Suprapubic skin (tissue), 4 donors: ENCODE measurements at places on chromosomes 2 and 18. TPM values are rescaled to one million over a fixed set of nuclear protein-coding genes. Genes with fewer than 3 reads are reported as not detected.
A peak's percentile ranks its signal among the peaks of the same experiment; 100 is the strongest.

- H3K27ac ChIP-seq: no peak overlapping the region
- H3K27me3 ChIP-seq: no peaks in the 10 kb centered on the region
- no peak for DNase-seq
Observed at GRCh38 chr2:52356556-52356955, 1324.6 kb upstream of the NRXN1 start.

GRCh38 chr2:160492401-160493226, 993 bp downstream of the RBMS1 start:
- no peaks in the 10 kb centered on the region for H3K36me3 ChIP-seq
- H3K4me3 ChIP-seq: peak overlapping the region; percentile 97
- peak; percentile 86 for DNase-seq

GRCh38 chr2:136254681-136255080, 136.7 kb upstream of the CXCR4 start:
- H3K27ac ChIP-seq: no peak overlapping the region
- H3K36me3 ChIP-seq: no peaks in the 10 kb centered on the region
- no peaks in the 10 kb centered on the region for H3K27me3 ChIP-seq
- no peak overlapping the region for H3K4me3 ChIP-seq
- no peaks in the 10 kb centered on the region for H3K4me1 ChIP-seq
- no peak for DNase-seq

DNA sequence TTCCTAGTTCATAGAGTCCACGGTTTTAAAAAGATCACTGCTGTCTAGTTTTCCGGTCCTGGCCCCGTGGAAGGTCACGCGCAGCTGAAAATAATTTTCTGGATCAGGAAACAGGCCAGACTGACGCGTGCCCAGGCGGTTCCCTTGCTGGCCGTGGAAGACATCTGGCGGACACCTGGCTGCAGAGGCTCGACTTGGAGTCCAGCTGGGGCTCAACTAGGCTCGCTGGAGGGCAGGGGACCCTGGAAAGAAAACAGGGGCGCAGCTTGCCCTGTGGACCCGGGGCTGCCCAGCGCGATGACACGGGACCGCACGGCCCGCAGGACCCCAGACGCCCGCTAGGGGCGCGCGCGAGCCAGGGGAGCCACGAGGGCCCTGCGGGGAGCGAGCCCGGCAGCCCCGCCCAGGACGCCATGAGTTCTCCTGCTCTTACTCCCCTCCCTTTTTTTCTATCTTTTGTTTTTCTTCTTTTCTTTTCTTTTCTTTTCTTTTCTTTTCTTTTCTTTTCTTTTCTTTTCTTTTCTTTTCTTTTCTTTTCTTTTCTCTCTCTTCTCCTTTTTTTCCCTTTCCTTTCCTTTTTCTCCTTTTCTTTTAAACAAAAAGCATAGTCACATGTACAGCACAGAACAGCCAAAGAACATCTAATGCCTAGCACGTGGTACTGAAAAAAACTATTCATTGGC, 43.2 kb upstream of the UBE2F start:
- H3K27me3 ChIP-seq: no peaks in the 10 kb centered on the region
- H3K36me3 ChIP-seq: no peaks in the 10 kb centered on the region
- H3K4me3 ChIP-seq: peak overlapping the region; percentile 17
- DNase-seq: no peak

DNA sequence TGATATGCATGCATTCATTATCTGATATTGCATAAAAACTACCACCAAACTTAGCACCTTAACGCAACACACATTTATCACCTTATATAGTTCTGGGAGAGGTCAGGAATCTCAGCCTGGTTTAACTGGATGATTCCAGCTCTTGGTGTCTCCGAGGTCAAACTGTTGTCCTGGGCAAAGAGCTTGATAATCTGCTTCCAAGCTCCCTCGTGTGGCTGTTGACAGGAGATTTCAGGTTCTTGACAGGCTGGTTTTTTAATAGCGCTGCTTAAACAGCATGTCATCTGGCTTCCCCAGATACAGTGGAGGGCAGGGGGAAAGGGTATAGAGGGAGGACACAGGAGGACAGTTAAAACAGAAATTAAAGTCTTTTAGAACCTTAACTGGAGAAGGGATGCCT, 785.0 kb downstream of the CNTNAP5 start:
- H3K4me3 ChIP-seq: no peak overlapping the region
- H3K27me3 ChIP-seq: no peaks in the 10 kb centered on the region
- H3K27ac ChIP-seq: no peak overlapping the region

DNA sequence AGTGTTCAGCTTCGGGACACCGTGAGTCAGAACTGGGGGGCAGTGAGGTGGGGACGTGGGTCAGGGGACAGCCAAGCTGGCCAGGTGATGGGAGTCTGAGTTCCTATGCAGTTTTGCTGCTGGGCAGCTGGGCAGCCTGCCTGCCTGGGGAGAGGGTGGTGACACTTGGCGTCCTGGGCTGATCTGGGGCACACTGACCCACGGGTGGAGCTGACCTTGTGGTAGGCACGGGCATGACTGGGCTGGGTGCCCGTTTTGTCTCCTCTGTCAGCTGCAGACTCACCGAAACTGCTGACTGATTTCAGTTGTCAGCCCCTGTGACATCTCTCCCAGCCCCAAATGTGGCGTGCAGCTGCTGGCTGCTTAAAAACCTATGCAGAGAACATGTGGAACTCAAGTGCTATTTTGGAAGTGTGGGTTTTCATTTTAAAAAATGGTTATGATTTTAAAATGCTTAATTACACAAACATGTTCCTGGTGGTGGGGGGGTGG, 32.6 kb upstream of the E2F6 start:
- H3K36me3 ChIP-seq: no peaks in the 10 kb centered on the region
- H3K27me3 ChIP-seq: no peaks in the 10 kb centered on the region
- peaks cover 20% of the 10 kb centered on the region for H3K4me1 ChIP-seq

- no peak overlapping the region for H3K27ac ChIP-seq
- no peaks in the 10 kb centered on the region for H3K27me3 ChIP-seq
- H3K4me1 ChIP-seq: no peaks in the 10 kb centered on the region
- DNase-seq: no peak
- peaks cover 28% of the 10 kb centered on the region for H3K36me3 ChIP-seq
- H3K4me3 ChIP-seq: no peak overlapping the region
Observed at GRCh38 chr18:21851327-21851961, 110.9 kb downstream of the MIB1 start.

GRCh38 chr2:64675860-64676259, 22.1 kb upstream of the SERTAD2 start:
- H3K4me3 ChIP-seq: no peak overlapping the region
- H3K4me1 ChIP-seq: peaks cover 11% of the 10 kb centered on the region
- no peaks in the 10 kb centered on the region for H3K27me3 ChIP-seq
- DNase-seq: no peak
- no peaks in the 10 kb centered on the region for H3K36me3 ChIP-seq
- no peak overlapping the region for H3K27ac ChIP-seq

GRCh38 chr18:46393230-46393629, 263.8 kb downstream of the LOXHD1 start:
- H3K27ac ChIP-seq: no peak overlapping the region
- no peak for DNase-seq
- no peaks in the 10 kb centered on the region for H3K36me3 ChIP-seq
- H3K4me1 ChIP-seq: peaks cover 9% of the 10 kb centered on the region
- H3K27me3 ChIP-seq: no peaks in the 10 kb centered on the region

DNA sequence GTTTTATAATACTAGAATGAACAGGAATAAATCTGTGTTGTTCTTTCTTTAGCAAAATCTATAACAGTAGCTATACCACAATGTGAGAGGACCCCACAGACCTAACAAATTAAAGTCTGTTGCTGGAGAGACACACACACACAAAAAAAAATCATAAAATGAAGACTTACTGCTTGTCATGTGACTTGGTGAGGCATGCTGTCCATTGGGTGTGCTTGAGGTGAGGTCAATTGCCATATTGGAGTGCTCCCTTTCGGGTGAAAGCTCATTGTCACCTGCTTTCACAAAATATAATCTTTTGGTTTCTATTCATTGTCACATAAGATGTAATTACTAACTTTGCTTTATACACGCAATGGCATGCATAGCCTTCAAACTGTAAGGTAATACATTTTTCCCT, 3.9 kb downstream of the IKZF2 start:
- H3K4me1 ChIP-seq: peaks cover 35% of the 10 kb centered on the region
- H3K27me3 ChIP-seq: no peaks in the 10 kb centered on the region
- no peak for DNase-seq
- no peaks in the 10 kb centered on the region for H3K36me3 ChIP-seq
- no peak overlapping the region for H3K4me3 ChIP-seq
- H3K27ac ChIP-seq: no peak overlapping the region

- no peaks in the 10 kb centered on the region for H3K27me3 ChIP-seq
- no peak for DNase-seq
- no peak overlapping the region for H3K4me3 ChIP-seq
- H3K36me3 ChIP-seq: no peaks in the 10 kb centered on the region
- H3K27ac ChIP-seq: no peak overlapping the region
- no peaks in the 10 kb centered on the region for H3K4me1 ChIP-seq
Observed at GRCh38 chr2:142142595-142142994, 11.8 kb upstream of the LRP1B start.

GRCh38 chr2:48471048-48471474, 58.9 kb upstream of the STON1 start:
- peaks cover 3% of the 10 kb centered on the region for H3K4me1 ChIP-seq
- H3K36me3 ChIP-seq: peaks cover 37% of the 10 kb centered on the region
- no peak overlapping the region for H3K4me3 ChIP-seq
- no peak for DNase-seq
- H3K27ac ChIP-seq: no peak overlapping the region

DNA sequence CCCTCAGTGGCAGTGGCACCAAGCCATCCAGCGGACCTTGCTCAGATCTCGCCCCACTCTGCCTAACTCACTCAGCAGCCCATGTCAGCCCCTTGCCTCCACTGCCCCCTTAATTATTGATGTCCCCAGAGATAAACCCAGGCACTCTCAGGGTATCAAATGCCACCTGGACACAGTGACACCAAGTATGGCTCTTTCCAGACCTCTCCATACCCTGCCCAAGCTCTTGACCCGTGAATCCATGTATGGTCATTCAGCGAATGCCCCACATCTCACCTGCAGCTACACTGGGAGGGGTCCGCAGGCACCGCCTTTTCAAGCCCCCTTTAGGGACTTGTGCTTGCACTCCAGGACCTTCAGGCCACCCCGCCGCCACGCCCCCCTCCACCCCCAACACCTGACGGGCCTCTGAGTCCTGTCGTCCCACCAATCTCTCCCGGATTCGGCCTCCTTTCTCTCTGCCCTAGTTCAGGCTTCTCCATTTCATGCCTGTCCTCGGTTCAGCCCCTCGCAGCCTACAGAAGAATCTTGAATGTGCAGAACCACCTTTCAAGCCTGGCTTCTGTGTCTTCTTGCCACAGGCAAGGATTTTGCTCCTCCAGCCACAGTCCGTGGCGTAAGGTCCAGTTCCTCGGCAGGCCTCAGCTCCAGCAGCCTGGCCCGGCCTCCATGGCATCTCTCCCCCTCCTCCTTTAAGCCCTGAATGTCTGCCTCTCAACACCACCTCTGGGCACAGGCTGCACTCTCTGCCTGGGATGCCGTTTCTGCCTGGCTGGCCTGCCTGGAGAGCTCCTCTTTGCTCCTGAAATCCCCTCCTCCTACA, 54.1 kb upstream of the ODC1 start:
- H3K27ac ChIP-seq: no peak overlapping the region
- H3K27me3 ChIP-seq: peaks cover 6% of the 10 kb centered on the region
- H3K4me3 ChIP-seq: no peak overlapping the region
- DNase-seq: no peak
- H3K36me3 ChIP-seq: no peaks in the 10 kb centered on the region

DNA sequence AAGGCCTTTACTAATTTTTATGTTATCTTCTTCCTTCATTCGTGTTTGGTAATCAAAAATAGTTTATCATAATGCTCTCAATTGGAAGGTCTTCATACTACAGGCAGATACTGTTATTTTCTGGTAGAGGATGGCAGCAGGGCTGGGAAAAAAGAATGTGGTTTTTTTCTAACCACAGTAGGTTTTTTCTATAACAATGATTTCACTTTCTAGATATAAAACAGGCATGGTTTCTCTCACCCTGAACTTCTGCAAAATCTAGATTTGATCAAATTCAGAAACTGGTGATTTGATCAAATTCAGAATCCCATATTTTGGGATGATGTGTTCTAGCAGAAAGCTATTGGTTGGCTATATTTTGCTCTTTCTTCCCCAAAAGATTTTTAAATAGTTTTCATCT, 27.6 kb downstream of the BCL11A start:
- no peak for DNase-seq
- H3K36me3 ChIP-seq: no peaks in the 10 kb centered on the region
- peaks cover 15% of the 10 kb centered on the region for H3K27me3 ChIP-seq
- H3K4me1 ChIP-seq: peaks cover 39% of the 10 kb centered on the region

DNA sequence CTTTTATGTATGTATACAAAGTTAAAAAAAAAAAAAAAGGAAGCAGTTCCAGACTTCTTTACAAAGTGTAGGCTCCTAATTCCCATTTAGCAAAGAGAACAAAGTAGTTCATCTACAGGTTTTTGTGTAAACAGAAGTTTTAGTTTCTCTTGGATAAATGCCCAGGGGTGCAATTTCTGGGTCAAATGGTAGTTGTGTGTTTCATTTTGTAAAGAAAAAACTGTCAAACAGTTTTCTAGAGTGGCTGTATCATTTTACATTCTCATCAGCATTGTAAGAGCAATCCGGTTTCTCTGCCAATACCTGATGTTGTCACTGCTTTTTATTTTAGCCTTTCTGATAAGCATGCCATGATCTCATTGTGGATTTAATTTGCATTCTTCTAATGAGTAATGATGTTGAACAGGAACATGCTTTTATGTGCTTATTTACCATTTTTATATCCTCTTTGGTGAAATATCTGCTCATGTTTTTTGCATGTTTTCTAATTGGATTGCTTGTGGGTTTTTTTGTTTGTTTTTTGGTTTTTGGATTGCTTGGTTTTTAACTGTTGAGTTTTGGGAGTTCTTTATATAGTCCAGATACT, 16.6 kb upstream of the PSME4 start:
- H3K27ac ChIP-seq: no peak overlapping the region
- H3K36me3 ChIP-seq: no peaks in the 10 kb centered on the region
- DNase-seq: no peak

DNA sequence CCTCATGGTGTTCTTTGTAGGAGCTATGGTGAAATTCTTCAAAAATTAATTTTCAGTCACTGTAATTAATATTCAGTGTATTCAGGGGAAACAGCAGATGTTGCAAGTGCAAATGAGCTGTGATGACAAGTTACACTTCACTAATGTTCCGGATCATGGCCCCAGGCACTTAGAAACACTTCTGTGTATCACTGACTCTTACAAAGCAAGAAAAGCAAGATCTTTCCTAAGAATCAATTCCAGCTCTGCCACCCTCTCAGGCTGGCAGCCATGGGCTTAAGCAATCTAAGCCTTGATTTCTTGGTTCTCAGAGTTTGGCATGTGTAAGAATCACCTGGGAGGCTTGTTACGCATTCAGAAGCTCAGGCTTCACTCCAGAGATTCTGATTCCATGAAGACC, 78.0 kb downstream of the MARCHF4 start:
- peak overlapping the region; percentile 42 for H3K27ac ChIP-seq
- no peak for DNase-seq

Gene GALNT1
- 63.3 TPM for total RNA-seq

Gene TANC1
- 260 TPM for total RNA-seq

Gene CNGA3
- total RNA-seq: not detected

Gene MYL12A
- 253 TPM for total RNA-seq

Gene GPR45
- not detected for total RNA-seq

Gene LRATD1
- 41.5 TPM for total RNA-seq

Gene CYBRD1
- 192 TPM for total RNA-seq

Gene CHST9
- total RNA-seq: 0.39 TPM
